ENCODE measurements at places on chromosomes 1 and 21.

DNA sequence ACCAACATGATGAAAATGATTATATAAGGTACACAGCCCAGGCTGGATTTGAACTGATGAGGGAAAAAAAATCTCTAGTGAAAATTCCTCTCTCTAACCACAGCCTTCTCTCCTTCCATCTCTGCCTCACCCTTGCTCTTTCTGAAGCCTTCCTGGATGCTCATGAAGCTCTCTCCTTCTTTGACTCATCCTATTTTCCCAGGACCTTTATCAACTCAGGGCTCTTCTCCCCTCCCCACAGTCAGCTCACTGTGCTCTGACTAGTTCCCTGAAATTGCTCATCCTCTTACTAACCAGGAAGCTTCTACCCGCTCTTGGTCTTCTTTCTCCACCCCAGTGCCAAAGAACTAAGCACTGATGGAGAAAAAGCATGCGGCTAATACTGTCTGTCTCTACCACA, 46.4 kb upstream of the ERG start:
- DNase-seq = no peak

DNA sequence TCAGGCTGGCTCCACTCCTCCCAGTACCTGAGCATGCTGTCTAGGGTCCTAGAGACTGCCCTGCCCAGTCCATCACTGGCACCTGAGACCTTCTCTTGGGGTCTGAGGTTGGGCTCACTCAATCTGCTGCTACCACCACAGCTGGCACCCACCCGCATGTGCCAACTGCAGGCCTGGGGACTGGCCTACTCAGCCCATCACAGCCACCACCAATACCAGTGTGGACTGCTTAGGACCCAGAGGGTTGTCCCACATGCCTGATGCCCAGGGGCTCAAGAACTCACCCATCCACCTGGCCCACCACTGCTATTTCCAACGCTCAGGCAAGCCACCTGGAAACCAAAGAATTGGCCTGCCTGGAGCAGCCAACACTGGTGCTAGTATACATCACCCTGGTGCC, 63.5 kb downstream of the CYP4B1 start:
- no peak for DNase-seq

- DNase-seq = no peak
These were observed 7.2 kb upstream of the UBE2U start for GRCh38 chr1:64196074-64196870.

DNA sequence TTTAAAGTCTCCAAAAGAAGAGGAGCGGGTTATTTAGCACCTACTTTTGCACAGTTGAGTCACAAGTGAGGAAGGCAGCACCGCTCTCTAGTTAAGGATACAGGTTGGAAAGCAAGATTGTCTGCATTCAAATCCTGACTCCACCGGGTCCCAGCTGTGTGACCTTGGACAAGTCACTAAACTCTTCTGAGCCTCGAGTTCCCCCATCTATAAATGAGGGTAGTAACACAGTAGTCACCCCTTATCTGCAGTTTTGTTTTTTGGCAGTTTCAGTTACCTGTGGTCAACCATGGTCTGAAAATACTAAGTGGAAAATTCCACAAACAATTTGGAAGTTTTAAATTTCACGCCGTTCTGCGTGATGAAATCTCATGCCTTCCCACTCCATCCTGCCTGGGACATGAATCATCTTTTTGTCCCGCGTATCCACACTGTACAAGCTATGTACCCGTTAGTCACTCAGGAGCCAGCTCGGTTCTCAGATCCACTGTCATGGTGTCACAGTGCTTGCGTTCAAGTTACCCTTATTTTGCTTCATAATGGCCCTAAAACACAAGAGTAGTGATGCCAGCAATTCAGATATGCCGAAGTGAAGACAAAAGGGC, 49.4 kb downstream of the CAPZB start:
- no peak for DNase-seq

- no peak for DNase-seq
These were observed 23.8 kb downstream of the IGFN1 start for GRCh38 chr1:201214461-201214860.

DNA sequence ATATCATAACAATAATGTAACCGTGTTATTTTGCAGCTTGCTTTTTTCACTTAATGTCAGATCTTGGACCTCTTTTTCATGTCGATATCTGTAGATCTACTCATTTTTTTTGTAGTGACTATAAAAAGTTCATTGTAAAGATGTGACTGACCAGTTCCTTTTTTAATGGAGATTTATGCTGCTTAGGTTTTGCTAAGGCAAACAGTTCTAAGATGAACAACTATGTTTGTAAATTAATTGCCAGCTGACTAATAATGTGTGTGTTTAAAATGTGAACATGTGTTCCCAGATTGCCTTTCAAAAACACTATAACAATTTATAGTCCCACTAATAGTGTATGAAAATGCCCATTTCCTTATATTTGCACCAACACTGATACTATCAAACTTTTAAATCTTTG, 18.1 kb upstream of the EPS8L3 start:
- DNase-seq = no peak

DNA sequence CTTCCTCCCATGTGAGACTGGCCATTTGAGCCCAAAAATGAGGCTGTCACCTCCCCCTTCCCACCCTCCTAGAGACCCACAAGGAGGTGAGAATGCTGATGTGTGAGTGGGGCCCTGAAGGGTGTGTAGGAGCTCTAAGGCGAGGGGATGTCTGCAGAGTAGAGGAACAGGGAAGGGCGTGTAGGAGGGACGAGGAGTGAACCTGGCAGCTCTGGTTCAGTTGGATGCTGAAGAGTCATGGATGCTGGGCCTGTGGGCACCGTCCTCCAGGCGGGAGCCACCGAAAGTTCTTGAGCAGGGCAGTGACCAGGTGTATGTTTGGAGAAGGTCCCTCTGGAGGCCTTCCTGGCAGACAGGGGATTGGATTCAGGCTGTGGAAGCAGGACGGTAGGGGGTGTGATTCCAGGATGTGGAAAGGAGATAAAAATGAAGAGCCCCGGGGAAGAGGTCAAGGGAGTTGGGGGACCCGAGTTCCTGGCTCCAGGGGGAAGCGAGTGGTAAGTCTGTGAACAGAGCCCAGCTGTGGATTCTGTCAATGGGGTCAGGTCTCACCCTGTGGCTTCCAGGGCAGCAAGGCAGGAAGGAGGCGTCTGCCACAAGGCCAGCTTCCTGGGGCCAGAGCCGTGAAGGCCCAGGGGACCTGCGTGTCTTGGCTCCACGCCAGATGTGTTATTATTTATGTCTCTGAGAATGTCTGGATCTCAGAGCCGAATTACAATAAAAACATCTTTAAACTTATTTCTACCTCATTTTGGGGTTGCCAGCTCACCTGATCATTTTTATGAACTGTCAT, 7.9 kb downstream of the SAMD11 start:
- no peak for DNase-seq

DNA sequence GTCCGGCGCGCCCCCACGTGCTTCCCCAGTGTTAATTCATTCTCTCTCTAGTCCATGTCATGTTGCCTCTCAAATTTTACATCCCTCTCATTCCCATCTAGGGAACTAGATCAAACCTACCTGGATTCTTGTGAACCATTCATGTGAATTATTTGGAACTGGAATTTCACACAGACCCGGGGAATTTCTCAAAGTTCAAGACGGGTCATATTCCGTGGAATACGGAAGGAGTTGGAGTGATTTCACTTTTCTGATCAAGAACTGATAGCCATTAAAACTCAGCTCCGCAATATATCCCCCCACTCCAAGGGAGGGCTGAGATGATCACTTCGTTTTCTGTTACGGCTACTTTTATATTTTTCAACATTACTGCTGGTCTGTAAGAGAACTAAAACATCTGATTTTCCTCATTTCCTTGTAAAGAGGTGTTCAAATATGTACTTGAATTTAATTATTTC, 1.0 kb upstream of the ENO1 start:
- no peak for DNase-seq

- no peak for DNase-seq
These were observed 116.0 kb downstream of the ASTN1 start for GRCh38 chr1:177048314-177049069.

DNA sequence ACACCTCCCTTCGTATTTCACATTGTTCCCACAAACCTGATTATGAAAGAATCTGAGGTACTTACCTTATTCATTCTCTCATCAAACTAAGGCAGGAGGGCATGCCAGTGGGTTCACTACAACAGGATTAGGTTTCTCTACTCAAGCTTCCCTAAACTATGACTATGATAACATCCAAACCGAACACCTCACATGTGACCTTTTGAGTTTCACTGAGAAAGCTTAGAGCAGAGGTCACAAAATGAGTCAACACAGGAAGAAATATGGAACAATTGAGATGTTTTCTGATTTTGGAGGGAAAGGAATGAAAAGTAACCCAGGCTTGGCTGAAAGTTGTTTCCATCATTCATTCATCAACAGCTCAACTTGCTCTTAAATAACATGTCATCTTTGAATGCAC, 24.1 kb downstream of the UBR4 start:
- DNase-seq = no peak

DNA sequence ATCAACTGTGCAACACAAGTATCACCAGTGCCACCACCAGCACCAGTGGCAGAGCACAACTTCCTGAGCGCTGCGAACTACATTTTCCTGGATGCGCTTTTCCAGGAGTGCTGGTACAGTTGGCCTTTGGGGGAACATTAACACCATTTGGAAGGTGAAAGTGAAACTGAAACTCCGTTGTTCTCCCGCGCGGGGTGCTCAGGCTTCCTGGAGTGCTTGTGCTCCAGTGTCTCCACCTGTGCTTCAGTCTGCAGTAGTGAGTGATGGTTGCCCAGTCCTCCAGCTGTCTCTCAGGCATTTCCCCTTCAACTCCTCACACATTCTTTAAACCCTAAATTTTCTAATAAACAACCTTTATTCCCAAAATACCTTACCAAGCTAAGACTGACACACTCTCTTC, 187.8 kb downstream of the LRRIQ3 start:
- DNase-seq = no peak

DNA sequence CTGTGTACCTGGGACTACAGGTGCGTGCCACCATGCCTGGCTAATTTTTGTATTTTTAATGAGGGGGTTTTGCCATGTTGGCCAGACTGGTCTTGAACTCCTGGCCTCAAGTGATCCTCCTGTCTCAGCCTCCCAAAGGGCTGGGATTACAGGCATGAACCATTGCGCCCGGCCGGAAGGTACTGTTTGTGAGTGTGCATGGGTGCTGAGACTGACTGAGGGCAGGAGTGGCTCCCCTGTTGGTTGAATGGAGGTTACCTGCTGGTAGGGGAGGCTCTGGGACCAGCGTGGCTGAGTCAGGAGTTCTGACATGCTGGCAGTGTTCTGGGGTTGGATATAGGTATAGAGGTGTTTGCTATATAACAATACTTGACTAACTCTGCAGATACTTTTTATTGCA, 10.4 kb downstream of the PRMT2 start:
- DNase-seq = no peak

DNA sequence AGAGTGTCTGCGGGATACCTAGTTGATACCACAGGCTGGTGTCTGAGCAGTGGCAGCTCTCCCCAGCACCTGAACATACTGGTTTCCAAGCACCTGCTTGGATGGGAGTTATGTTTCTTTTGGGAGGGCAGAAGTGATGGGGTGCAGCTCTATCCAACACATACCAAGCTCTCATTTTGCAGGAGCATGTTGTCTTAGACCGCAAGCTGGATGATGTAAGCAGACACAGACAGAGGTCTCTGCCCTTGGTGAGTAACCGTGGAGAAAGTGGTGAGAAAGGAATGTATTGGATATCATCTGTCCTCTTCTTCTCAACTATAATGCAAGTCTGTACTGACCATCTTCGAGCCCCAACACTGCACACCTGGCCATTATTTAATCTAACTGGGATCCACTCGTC, 37.4 kb downstream of the ZNF496 start:
- DNase-seq = peak; percentile 3

DNA sequence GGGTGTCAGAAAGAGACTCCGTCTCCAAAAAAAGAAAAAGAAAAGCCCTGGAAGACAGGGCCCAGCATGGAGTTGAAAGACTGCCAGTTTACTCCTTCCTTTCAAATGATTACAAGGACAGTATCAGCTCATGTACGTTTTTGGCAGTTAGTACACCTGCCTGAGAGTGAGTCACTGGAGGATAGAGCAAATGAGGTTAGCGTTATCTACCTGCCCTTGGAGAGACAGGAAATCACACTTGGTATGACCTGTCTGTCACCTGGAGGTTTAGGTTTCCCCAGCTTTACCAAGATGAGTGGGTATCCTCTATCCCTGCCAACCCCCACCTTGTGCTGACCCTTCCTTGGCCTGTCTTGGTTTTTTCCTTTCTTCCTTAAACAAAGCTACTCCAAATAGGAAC, 96.8 kb upstream of the BMP8A start:
- DNase-seq = no peak

DNA sequence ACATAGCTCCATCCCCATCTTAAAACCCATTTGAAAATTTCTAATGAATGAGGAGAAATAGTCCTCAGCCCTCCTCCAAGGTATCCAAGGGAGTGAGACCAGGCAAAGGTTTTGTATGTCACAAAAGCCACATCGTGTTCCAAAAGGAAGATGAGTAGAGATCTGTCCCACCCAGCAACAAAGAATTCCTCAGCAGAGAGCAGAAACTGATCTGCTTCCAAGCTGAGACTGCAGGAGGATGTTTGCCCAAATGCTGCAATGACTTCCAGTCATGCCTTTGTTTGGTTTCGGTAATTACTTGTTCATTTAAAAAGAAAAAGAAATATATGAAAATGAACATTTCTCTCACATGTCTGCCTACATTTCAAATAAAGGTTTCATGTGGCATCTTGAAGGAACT, 186.9 kb downstream of the SETD4 start:
- DNase-seq = no peak

- no peak for DNase-seq
These were observed 206.0 kb downstream of the LYPLAL1 start for GRCh38 chr1:219379691-219380090.

- no peak for DNase-seq
These were observed 174.6 kb downstream of the RWDD3 start for GRCh38 chr1:95408507-95409136.

GRCh38 chr1:177937931-177938330, 31.9 kb downstream of the SEC16B start:
- no peak for DNase-seq

DNA sequence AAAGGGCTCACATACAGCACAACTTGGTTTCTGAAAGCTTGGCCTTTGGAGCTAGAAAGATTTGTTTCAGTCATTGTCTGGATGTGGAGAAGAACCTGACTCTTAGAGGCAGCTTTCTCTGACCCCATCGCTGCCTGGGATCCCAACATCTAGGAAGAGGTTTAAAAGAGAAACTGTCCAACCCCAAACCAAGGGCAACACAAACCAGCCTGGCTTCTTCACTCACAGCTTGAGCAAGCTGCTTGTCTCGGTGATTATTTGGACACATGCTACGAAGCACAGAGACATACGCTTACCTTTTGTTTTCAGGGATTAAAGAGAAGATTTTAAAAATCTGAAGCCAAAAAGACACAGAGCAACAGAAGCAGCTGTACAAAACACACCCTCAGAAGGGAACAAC, 109.8 kb downstream of the ETS2 start:
- DNase-seq = no peak

Data from GM04503 (cell line).